ENCODE measurements at places on chromosomes 4 and X.

- ATAC-seq: peak; percentile 41
These were observed 131.8 kb downstream of the GLRA3 start for GRCh38 chr4:174697202-174697601.

- peak; percentile 19 for ATAC-seq
These were observed 48.3 kb downstream of the MTHFD2L start for GRCh38 chr4:74206088-74206825.

GRCh38 chr4:27003642-27004113 lies 143.0 kb downstream of the STIM2 start:
- peak; percentile 31 for ATAC-seq

GRCh38 chr4:51885363-51885762 lies 42.4 kb downstream of the DCUN1D4 start:
- ATAC-seq: peak; percentile 67

GRCh38 chr4:83947830-83948193 lies 411.9 kb downstream of the GPAT3 start:
- ATAC-seq: no peak

DNA sequence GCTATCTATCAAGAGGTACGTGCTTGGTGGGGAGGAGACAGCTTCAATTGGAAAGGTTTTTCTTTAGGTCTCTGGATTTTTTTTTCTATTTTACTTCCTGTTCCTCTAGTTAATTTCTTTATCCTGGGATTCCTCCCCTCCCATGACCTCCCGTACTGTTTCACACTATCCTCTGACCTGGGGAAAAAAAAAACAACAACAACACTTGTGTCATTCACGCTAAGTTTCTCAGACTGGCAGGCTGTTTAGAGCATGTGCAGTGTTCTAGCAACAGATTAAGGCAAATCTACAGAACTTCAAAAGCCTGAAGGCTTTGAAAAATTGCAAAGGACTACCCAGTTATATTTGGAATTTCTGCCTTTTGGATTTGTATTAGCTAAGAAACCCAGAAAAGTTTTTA lies 358.4 kb downstream of the ARHGAP24 start:
- ATAC-seq: no peak

- peak; percentile 91 for ATAC-seq
These were observed 9.6 kb downstream of the BMP3 start for GRCh38 chr4:81040012-81040659.

DNA sequence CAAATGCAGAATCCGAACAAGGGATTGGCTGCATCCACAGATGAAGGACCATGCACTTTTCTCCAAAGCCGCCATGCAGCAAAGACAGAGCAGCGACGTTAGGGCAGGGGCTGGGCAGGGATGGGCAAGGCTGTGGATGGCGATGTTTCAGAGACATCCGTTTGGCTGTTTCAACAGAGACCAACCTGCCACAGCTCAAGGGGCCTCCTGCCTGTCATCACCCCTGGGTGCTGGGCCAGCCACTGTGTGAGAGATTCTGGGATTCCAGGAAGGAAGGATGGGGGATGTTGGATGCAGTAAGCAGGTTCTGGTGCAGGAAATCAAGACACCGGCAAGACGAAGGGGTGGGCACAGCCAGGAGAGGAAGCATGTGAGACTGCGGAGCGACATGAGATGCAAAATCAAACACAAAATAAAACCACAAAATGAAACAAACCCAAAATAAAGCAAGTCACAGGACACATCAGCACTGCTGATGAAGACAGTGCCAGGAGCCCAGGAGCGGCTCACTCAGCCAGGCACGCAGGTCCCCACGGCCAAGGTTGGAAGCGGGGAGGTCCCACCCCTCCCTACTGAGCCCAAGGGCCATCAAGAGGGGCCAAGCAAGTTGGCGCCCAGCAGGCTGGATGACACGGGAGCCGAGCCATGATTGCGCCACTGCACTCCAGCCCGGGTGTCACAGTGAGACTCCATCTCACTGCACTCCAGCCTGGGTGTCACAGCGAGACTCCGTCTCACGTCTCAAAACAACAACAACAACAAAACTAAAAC lies 68.1 kb downstream of the FAM53A start:
- ATAC-seq: no peak

DNA sequence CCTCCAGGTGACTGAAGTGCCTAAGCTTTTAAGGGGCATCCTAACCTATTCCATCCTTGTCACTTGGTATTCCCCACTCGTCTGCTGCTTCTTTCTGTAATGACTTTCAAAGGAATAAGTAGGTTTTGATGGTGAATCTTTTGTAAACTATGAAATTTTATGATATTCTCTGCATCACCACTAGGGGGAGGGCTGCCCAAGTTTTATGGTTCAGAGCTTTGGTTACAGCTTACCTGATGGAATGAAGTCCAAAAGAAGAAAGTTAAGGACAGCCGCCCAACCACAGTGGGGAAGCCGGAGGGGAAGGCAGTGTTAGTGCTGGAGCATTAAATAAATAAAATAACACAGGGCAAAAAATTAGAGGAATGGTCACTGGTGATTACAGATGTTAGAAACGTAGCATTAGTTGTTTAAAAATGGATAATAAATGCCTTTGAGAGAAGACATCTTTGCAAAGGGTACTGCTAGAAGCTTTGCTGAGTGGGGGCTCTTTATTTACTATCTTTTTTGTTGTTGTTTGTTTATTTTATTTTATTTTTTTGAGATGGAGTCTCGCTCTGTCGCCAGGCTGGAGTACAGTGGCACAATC lies 204.9 kb downstream of the GBA3 start:
- ATAC-seq: peak; percentile 40

DNA sequence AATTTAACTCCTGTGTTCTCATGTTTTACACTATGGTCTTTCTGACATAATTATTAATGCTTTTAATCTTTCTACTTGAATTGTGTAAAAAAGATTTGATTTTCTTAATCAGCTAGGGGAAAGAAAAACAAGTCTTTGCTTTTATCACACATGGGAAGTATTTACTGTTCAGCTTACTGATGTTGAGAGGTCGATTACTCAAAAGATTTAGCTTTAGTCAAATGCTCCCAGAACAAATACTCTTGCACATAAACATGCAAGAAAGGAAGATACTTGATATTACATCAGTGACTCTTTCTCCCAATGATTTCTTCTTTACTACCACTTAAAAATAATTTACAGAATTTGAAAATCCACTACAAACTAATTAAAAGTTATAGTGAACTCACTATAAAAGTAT lies 198.3 kb upstream of the FAT4 start:
- ATAC-seq: no peak

DNA sequence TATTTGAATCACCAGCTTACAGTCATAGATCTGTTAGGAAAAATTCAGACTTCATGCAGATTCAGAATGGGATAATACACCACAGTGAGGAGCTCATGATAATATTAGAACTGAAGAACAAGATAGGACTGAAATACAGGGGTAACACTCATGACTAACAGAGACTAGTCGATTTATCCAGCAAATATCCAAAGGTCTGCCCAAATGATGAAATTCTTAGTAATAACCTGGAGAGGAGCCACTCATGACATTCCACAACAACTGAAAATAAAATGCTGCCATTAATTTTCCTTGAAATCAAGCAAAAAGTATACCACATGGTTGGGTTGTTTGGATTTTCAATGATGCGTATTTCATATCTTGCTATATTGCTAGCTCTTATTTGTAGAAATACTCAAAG lies 903.7 kb upstream of the ADGRL3 start:
- ATAC-seq: no peak

DNA sequence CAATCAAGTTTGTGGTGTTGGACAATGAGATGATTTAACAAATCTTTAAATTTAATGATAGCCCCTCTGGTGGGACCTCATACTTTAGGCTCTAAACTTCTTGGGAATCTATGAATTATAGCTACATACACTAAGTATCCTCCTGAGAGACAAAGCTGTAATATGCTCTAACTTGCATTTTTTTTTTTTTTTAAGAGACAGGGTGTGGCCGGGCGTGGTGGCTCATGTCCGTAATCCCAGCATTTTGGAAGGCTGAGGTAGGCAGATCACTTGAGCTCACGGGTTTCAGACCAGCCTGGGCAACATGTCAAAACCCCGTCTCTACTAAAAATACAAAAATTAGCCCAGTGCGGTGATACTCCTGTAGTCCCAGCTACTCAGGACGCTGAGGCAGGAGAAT lies 23.3 kb upstream of the COQ2 start:
- ATAC-seq: no peak

DNA sequence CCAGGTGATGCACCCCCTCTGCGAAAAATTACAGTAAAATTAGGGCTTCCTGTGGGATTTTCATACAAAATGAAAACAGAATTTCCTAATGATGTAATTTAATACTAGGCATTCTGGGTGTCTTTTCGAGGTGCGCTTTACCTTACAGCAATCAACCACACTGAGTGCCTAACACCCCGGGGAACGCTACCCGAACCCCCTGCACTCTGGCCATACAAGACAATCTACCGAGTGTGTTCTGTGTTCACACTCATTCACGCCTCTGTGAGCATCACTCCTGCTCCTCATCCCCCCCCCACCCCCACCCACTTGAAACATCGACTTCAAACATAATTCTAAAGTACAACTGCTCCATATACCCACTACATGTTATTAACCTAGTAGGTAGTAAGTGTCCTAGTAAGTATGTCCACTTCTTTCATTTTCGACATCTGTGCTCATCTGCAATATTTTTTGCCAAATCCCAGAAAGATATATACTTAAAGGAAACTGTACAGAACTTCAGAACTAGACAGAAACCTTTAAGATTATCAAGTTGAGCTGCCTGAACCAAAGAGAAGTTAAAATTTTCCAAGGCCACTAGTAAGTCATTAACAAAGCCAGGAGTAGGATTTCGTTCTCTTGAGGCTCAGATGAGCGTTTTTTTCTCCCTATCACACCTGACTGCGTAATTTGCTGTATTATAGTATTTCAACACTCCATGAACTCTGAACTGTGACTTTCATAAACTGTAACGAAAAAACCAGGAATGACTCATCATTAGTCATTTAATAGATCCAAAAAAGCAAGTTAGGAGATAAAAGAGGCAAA lies 80.0 kb downstream of the FAT1 start:
- ATAC-seq: 0 out of 3 replicates have a peak, but pooled peaks have one; percentile 22

DNA sequence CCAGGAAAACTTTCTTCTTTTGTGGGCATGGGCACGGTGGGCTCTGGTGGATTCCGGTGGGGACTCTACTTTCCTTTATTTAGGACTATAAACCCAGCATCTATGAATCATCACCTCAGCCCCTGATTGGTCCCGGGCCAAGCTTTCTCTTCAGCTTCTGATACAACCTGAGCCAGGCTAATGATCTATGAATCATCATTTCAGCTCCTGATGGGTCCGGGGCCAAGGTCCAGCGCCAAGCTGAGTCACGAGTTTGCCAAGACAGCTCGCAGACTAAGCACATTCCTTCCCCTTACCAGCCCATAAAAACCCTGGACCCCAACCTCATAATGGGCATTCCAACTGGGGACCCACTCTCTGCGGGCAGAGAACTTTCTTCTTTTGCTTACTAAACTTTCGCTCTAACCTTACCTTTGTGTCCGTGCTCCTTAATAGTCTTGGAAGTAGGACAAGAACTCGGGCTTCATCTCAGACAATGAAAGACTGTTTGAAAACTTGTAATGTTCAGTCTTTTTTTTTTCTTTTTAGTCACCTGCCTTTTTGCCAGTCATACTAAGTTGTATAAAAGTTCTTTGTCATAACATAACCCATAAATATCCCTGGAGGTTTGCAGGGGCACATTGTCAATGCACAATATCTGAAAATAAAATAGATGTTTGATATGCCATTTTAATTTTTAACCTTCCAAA lies 904.9 kb upstream of the EPHA5 start:
- peak; percentile 89 for ATAC-seq

GRCh38 chr4:127509155-127509554 lies 123.6 kb upstream of the INTU start:
- no peak for ATAC-seq

DNA sequence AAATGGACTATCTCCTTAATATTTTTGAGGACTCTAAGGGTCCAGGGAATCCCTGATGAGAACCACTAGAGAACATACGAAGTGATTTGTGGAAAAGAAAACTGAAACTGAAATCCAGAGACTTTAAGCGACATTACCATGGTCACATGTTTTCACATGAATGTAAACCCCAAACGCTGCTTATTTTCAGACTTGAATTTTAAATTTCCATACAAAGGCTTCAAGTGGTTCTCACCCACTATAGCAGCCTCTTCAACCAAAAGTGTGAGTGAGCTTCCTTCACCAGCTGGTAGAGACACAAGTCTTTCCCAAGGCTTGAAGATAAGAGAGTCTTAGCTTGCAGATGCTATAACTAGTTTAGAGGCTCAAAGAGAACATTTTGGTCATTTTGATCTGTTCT lies 232.7 kb downstream of the MGST2 start:
- ATAC-seq: no peak

DNA sequence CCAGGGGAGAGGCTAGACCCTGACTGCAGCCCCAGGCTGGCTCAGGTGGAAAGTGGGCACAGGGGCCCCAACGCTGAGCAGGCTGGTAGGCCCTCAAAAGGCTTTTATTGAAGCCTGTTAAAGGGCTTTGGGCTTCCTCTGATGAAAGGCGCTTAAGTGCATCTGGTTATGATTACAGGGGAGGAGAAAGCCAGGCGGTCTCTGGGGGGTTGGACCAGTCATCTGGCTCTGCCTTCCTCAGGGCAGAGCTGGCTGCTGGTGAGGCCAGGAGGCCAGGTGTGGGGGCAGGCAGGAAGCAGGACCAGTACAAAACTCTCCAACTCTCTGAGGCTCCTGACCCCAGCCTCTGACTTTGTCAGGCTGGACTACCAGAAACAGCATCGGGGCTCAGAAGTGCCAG lies 68.8 kb upstream of the BCOR start:
- peak; percentile 80 for ATAC-seq
